G401 (cell line): ENCODE measurements at places on chromosomes 5 and 9.

DNA sequence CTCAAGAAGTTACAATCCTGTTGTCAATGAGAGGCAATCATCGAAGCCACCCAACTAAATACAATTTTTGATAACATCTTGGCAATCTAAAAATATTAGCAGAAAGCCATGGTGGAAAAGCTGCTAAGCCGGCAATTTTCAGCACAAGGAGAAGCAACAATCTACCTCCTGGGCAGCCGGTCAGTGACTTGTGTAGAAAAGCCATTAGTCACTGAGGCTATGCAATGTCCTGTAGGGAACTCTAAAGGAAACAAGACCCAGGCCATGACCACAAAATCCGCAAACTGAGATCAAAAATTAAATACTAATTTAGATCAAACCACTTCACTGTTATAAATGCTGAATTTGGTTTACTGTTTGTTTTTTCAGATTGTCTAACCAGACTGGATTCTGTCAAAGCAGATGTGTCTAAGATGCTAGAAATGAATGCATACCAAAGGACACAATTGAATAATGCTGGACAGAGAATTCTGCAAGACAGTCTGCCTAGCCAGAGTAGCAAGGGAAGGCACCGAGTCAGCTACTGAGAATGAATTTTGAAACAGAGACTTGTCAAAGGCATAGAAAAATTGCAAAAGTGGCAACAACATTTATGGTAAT lies 384.8 kb downstream of the PRELID2 start:
- DNase-seq: no peak

DNA sequence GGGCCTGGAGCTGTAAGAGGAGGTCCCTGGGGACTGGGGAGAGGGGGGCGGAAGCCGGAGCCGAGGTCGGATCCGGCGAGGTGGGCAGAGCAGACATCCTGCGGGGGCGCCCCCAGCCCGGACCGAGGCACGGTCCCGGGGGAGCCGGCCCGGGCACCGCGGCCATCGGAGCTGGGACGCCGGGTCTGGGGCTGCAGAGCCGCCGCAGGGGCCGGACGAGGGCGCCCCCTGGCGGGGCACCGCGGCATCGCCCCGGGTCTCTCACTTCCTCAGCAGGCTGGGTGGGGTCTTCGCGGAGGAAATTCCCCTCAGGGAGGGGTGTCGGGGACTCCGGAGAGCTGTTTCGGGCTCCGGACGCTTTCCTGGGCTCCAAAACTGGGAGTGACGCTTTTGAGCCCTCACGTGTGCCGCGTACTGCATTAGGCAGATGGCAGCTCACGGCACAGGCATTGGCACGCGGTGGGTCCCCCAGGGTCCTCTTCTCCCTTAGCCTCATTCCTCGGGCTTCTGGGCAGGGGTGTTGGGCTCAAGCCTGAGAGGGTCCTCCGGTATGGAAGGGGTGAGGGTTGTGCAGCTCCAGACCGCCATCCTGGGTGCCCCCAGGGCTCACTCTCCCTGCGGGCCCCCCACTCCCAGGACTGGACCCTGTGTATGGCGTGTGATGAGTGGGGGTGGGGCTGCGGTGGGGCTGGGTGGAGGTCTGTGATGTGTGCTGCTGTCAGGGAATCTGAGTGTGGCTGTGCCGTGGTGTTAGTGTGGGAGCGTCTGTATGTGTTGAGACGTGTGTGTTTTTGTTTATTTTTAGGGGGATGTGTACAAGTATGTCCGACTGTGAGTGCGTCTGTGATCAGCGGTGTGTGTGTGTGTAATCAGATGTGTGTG lies 29.6 kb downstream of the LHX2 start:
- no peak for DNase-seq

- peak; percentile 22 for DNase-seq
These were observed 303.8 kb downstream of the KIAA0825 start for GRCh38 chr5:94314460-94315131.

DNA sequence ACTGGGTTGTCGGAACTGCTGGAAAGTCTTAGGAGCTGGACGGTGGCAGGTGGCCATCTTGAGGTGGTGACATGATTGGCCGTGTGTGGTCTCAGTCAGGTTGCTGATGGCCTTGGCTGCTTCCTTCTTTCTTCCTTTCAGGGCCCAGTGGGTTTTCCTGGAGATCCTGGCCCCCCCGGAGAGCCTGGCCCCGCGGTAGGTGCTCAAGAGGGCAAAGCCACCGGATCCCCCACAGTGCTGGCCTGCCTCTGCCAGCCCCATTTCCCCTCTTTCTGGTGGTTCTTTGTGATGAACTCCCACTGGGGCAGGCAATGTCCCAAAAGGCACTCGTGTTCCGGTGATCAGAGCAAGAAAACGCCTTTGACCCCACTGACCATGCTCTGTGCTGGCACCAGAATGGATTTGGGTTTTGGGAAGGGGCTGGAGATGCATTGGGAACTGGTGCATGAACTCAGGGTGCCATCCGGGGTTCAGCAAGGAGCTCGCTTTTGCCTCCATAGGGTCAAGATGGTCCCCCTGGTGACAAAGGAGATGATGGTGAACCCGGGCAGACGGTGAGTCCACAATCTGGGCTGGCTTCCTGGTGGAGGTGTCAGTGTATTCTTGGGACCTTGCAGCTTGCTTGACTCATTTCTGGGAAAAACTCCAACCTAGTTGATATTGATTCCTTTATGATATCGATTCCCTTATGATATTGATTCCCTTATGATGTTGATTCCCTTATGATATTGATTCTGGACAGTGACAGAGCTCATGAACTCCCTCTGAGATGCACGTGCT lies 65.0 kb upstream of the FCN2 start:
- no peak for DNase-seq

GRCh38 chr5:160330212-160330611 lies 17.8 kb upstream of the CCNJL start:
- no peak for DNase-seq

GRCh38 chr9:128151309-128152132 lies 2.3 kb downstream of the LCN2 start:
- no peak for DNase-seq

DNA sequence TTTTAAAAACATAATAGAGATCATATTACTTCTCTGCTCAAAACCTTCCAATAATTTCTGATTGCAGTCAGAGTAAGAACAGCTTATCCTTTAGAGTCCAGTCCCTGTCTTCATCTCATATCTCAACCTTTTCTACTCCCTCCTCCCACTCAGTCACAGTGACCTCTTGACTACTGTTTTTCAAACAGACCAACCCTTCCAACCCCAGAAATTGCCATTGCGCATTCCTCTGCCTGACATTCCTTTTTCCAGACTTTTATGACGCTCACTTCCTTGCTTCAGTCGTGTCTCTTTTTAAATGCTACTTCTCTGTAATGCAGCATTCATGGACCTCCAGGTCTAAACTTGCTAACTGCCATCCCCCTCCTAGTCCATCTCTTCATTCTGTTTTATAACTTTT lies 800.5 kb downstream of the BRINP1 start:
- no peak for DNase-seq

DNA sequence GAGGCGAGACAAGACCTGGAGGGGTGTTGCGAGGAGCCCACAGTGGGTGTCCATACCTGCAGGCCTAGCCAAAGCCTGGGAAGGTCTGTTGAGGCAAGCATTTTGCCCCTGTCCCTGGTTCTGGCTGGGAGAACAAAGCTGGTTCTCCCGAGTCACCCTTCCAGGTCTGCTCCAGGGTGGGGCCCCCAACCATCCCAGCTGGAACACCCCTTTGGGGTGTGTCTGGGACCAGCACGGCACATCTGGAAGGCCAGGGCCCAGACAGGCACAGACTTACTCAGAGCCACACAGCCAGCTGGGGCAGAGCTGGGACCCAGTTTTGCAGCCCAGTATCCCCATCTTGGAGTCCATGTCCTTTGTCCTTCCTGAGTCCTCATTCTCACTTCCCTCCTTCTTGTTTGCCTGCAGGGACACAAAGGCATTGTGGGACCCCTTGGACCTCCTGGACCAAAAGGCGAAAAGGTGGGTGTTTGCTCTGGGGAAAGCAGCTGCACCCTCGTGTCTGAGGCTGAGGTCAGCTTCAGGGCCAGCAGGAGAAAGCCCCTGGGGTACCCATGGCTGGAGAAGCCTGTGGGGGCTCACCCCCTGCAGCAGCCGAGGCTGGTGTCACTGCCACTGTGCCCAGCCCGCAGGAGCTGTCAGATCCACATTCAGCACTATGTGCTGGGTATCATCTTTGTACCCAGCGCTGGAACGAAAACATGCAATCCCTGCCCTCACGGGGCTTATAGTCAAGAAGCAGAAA lies 38.4 kb upstream of the ORM1 start:
- DNase-seq: no peak

DNA sequence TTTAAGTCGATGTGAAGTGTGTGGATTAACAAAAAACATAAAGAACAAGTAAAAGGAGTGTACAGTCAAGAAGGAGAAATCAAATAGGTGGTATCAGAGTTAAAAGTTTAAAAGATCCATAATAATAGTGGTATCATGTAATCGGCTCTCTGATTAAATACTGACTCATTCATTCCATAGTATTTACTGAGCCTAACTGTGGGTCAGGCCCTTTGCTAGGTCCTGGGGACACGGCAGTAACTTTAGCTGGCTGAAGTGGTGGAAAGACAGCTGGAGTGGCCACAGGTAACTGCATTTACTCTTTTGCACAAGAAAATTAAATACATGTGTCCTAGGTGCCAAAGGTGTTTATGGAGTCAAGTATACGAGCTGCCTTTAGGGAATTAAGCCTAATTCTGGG lies 124.0 kb downstream of the GNAQ start:
- DNase-seq: no peak

DNA sequence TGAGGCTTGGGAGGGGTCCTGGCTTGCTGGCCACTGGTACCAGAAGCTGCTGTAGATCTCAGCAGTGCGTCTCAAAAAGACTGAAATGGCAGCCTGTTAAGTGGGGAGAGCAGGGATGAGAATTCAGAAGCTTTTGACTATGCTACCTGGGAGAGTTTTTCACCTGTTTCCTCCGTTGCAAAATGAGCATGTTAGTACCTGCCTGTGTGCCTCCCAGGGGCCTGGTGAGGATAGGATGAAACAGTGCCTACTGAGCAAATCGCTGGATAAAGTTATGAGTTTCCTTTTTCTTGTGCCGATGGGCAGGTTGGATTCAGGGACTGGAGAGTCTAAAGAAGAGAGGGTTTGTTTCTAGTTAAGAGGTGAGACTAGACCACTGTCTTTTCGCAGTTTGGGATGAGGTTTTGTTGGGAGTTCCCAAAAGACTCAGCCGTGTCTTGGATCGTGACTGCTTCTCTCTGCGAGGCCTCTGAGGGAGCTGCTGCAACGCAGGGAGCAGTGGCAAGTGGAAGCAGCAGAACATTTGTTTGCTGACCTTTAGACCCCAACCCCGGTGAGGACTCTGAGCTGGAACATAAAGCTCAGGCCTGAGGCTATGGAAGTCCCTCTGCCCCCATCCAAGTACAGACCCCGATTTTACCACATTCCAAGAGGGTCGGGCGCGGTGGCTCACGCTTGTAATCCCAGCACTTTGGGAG lies 1.4 kb downstream of the RALGPS1 start:
- peak; percentile 50 for DNase-seq

GRCh38 chr9:87663556-87663955 lies 62.4 kb upstream of the CTSL start:
- DNase-seq: no peak

GRCh38 chr9:129341987-129342348 lies 163.9 kb upstream of the IER5L start:
- DNase-seq: no peak
